Central memory CD4-positive, alpha-beta T cell (primary cell): ENCODE measurements at places on chromosomes 12 and 14.

GRCh38 chr12:29692237-29692636, 91.5 kb downstream of the TMTC1 start:
- no peak for DNase-seq

DNA sequence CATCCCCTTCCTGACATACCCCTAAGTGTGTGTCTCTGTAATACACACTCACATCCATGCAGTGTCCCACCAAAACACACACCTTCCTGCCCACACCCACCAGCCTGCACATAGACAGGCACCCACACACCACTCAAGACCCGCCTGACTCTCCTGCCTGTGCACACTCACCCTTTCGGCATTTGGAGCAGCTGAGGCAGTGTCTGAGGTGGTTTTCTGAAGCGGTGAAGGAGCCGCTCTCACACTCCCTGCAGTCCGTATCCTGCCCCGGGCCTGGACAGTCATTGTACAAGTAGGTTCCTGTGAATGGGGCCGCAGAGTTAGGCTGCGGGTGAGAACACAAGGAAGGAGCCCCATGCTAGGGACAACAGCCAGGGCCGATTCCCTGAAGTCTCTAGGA, 8.3 kb downstream of the TNFRSF1A start:
- DNase-seq, result no peak

DNA sequence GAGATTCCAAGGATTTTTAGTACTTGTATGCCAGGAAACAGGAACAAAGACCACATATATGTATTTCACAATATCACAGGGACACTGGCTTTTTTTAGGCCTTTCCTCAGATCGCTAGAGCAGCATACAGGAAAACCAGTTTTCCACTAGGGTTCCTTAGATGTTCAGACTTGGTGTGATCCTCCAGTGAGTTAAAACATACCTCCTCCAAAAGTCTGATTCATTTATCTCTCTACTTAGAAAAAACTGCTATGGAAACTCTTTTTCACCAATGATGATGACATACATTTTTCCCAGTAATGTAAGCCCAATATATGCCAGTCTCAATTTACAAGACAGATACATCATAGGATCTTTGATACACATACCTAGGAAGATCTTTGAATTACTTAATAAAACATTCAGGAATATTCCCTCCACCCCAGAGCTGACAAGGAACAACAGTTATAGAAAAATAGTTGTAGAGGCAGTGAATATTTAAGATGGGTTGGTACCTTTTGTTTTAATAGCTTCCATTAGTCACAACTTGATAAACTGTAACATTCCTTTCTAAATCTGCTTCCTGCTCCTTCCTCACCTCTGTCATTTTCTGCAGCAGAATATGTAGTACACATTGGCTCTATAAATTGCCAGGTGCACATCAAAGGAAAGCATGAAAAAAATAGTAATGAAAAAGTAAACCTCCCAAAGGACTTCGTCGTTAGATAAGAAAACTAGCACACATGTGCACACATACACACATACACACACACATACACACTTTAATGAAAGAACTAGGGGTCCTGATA, 27.5 kb downstream of the BCAT1 start:
- DNase-seq, result no peak

- DNase-seq, result no peak
These were observed 266.0 kb downstream of the ALG10 start for GRCh38 chr12:34287986-34288962.

GRCh38 chr12:114672817-114673168, 11.2 kb downstream of the TBX3 start:
- no peak for DNase-seq

DNA sequence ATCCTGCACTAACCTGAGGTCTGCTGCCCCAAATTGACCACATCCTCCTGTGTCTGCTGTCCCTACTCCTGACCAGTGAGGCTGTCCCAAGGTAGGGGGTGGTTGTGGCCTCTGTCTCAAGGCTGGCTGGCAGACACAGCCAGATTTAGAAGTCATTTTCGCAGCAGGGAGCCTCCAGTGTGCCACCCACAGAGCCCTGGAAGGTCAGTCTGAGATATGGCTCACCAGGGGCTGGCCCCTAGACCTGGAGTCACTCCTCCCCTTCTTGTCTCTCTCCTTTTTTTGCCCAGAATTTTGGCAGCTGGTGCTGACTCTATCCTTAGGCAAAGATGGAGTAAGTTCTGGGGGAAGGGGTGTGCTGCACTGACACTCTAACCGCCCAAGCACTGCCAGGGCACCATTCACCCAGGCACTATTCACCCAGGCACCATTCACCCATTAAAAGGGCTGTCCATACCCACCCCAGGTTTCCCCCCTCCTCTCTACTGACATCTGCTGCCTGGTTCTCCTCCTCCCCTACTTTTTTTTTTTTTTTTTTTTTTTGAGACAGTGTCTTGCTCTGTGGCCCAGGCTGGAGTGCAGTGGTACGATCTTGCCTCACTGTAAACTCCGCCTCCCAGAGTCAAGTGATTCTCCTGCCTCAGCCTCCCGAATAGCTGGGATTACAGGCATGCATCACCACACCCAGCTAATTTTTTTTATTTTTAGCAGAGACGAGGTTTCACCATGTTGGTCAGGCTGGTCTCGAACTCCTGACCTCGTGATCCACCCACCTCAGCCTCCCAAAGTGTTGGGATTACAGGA, 7.7 kb downstream of the DDN start:
- no peak for DNase-seq

DNA sequence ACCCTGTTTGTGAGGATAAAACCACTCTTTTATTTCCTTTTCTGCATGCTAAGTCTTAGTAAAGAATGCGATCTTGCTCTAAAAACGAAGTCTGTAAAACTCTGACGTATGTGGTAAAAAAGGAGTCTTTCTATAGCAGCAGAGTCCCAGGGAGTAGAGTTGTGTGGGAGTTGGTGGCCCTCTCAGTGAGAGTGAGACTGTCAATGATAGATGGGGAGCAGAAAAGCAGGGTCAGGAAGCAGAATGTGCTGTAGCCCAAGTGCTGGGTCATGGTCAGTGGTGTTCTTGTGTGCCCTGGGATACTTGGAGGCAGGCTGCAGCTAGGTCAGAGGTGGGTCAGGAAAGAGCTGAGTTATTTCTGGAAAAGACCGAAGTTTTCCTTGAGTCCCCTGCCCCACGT, 20.3 kb upstream of the GPR33 start:
- DNase-seq, result no peak

DNA sequence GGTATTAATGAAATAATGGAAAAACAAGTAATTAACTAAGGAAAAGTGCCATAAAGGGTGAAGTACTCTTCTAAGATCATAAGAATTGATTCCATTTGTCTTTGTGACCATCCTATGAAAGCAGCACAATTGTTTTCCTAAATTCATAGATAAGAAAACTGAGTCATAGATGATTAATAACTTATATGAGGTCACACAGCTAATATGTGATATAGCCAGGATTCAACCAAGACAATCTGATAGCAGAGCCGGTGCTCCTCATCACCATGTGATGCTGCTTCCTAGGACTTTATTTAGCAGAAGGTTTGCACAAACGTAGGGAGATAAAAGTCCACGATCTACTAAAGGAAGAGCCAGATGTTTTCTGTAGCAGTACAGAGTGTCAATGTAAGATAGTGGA, 181.5 kb upstream of the SYT1 start:
- no peak for DNase-seq

DNA sequence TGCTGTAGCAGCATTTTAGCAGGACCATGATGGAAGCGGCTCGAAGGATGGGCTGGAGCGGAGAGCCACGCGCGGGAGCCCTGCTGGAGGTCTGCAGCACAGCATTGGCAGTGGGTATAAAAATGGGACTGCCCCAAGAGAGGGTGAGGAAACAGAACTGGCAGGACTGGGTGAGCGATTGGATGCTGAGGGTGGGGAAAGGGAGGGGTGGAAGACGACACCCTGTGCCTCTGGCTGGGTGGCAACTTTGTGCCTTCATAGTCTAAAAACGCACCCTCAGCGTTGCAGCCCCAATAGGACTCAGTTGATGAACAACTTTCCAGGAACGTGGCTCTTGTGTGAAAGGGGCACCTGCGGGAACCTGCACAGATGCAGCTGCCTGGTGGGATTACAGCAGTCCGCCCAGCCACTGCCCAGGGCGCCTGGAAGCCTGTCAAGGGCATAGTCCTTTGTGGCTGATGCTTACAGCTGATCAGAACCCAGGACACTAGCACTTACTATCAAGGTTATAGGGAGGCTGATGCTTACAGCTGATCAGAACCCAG, 73.0 kb downstream of the NINJ2 start:
- DNase-seq, result no peak
